ENCODE measurements at places on chromosomes 5 and 9.
A peak's percentile ranks its signal among the peaks of the same experiment; 100 is the strongest.

- DNase-seq: no peak
Observed at GRCh38 chr9:93252116-93252780, 68.3 kb downstream of the WNK2 start.

GRCh38 chr5:42889311-42889933 lies 77.7 kb upstream of the SELENOP start:
- DNase-seq: peak; percentile 76

GRCh38 chr5:101904736-101905135 lies 391.3 kb downstream of the SLCO4C1 start:
- DNase-seq: no peak

GRCh38 chr5:65434122-65434521 lies 47.6 kb downstream of the ADAMTS6 start:
- DNase-seq: no peak

DNA sequence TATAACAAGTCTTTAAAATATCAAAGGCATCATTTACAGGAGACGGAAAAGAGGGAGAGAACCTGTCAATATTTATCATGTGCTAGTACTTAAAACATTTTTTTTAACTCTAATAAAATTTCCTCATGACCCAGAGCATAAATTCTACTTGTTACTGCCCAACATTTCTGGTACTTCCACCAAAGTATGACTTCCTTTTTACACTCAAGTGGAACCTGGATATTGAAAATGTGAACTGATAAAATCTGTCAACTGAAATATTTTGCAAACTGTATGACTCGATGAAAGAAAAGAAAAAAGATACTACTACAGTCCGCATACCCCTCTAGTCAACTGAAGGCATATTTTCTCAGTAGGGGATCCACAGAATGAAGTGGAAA lies 37.1 kb downstream of the FAM13B start:
- no peak for DNase-seq

DNA sequence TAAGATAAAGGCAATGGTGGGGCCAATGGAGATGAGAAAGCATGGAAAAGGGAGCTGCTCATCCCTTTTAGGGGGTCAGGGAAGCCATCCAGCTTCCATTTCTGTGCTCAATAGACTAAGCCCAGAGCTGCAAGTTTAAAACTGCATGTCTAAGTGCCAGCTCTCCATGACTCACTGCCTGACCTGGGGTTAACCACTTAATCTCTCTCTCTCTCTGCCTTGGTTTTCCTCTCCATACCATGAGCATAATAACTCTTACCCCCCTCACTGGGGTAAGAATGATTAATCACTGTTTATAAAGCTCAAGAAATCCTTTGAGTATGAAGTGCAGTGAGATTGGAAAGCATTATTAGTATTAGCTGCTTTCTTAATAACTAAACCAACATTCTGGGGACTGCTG lies 1382.4 kb upstream of the WWC1 start:
- DNase-seq: no peak

- DNase-seq: no peak
Observed at GRCh38 chr9:72998363-72998762, 45.5 kb upstream of the ALDH1A1 start.

GRCh38 chr9:98191181-98191608 lies 1.2 kb downstream of the CORO2A start:
- no peak for DNase-seq

DNA sequence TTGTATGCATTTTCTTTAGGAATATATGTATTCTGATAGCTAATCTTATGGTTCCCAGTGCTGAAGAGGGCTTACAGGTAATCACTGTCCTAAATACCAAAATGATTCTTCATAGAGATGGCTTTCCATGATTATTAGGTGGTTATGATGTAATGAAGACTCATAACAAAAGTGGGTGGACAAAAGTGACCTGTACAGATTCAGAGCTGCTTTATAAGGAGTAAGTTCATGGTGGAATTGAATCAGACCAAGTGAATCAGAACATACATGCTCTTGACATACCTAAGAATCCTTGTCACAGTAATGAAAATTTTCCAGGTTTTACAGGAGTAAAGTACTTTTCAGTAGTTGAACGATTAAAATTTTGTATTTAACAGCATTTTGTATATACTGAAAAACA lies 105.6 kb downstream of the NIPBL start:
- no peak for DNase-seq

- no peak for DNase-seq
Observed at GRCh38 chr9:92671323-92671722, 1.4 kb upstream of the IPPK start.

DNA sequence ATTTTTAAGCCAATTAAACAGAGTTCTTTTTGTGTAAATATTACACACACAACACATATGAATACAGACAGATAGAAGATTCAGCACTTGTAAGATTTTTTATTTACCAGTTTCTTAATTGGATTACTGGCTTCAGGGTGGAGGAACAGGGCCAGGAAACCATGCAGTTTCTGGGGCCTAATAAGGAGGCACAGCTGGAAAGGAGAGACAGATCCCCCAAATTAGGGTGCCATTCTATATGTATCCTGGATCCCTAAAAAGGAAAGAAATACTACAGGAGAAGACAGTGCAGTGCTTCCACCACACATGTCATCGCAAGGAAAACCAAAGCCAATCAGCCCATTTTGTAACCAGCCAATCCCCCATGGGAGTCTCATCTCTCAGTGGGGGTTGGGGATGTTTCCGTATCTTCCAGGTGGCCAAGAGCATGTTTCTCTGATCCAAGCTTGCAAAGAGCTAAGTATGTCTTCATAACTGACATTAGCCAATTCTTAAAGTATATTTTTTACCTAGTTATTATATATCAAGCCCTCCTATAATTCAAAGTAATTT lies 15.8 kb upstream of the ABO start:
- no peak for DNase-seq

GRCh38 chr5:19865336-19866089 lies 122.5 kb downstream of the CDH18 start:
- DNase-seq: no peak

DNA sequence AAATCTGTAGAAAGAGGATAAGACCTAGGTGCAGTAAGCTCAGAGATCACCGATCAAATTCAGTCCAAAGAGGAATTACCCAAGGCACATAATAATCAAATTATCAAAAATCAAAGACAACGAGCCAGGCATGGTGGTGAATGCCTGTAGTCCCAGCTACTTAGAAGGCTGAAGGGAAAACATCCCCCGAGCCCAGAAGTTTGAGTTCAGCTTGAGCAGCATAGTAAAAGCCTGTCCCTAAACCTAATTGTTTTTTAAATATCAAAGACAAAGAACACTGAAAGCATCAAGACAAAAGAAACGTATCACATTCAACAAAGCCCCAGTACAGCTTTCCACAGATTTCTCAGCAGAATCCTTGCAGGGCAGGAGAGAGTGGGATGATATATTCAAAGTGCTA lies 122.9 kb downstream of the CEP120 start:
- DNase-seq: no peak

DNA sequence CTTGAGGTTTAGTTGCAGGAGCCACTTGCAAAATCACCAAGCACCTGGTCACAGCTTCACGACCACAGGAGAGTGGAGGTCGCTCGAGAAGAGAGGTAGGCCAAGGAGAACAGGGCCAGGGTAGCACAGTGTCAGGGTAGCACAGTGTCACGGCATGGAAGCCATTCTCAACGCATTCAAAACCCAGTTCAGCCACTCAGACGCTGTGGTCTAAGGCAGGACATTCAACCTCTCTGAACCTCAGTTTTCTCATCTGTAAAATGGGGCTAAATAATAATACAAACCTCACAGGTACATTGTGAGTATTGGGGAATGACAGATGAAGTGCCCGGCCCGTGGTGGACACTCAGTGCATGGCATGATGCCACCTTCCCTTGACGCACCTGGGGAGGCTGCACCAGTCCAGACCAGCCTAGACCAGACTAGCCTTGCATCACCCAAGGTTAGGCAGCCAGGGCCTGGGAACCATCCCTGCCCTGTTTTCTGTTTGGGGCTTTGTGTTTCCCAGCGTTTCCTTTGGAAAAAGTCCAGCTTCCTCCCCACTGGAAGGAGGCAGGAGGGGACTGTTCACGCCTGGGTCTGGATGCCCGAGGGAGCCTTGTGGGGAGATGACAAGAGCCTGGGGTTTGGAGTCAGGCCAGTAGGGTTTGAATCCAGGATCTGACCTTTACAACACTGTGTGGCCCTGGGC lies 7.8 kb upstream of the LMX1B start:
- DNase-seq: no peak

DNA sequence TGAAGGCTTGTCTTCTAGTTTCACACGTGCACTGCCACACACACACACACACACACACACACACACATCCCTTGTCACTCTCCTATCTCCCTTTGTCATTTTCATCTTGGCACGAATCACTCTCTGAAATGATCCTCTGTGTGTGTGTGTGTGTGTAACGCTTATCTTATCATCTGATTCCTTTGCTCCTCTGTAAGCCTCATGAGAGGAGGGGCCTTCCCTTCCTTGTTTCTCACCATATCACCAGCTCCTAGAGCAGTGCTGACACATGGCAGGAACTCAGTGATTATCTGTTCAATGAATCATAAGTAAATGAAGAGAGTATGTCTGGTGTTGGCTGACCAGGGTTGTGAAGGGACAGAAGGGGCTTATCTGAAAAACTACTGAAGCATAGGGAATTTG lies 53.3 kb downstream of the PDE4D start:
- no peak for DNase-seq

- DNase-seq: no peak
Observed at GRCh38 chr9:121738968-121739367, 87.5 kb downstream of the DAB2IP start.

DNA sequence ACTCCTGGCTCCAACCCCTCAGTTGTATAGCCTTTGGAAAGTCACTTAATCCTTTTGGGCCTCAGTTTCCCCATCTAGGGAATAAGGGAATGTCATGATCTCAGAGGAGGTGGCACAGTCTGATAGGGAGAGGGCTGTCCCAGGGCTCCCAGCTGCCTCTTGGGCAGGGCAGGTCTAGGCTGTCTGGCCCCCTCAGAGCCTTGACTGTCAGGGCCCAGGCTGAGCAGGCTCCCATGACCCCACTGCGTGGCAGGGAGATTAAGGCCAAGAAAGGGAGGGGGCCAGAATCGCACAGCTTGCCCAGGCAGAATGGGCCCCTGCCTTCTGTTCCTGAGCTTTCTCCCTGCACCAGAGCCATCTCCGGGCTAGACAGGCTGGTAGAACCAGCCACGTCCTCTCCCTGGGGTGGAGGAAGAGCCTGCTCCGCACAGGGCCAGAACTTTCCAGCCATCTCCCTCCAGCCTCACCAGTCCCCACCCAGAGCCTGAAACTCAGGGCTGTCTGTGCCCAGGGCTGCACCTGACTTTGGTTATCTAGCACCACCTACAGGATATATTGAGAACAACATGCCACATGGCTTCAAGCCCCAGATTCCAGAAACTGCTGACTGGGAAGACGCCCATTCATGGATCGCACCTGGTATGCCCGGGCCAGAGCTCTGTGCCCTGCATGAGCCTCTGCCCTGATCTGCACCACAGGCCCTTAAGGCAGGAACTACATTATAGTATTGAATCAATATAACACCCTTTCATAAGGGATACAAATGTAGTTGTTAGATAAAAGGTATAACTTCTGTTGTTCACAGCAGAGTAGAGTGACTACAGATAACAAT lies 32.1 kb downstream of the NAIF1 start:
- peak; percentile 88 for DNase-seq

DNA sequence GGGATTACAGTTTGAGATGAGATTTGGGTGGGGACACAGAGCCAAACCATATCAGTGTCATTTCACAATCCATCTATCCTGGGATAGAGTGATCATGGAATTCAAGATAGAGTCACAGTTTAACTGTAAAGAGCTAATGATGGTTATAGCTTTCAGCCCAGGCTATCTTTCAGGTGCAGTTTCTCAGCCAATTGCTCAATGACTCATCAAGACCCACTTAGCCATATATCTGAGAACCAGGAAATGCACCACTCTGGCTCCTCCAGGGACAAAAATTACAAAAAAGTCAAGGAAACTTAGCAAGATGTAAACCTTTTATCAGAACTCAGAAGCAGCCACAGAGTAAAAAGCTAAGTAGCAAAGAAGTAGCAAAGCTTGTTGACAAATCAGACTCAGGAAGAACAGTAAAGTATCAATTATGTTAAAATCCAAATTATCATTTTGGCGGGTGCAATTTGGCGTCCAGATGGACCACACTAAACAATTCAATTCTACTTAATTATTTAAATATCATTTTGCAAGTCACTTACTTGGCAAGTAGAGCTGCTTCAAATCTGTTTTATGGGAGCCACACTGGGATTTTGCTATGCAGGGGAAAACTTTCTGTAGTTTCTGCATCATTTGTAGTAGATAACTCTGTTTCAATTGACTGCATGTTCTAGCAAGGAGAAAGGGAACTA lies 169.4 kb downstream of the TLE1 start:
- DNase-seq: no peak

DNA sequence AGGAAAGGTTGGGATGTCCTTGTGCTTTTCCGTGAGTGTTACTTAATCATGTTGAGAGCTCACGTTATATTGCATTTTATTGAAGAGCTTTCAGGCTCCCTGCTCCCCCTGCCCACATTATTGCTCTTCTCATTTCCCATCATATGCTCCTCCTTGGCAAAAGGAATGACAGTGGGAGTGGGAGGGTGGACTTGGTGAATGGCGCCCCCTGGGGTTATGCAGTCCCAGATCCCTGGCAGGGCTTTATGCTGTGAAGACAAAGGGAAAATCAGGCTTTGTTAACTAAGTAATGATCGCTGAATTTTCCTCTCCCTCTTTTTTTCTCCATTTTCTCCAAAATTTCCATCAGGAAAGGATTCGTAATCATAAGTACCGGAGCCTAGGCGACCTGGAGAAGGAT lies 166.6 kb downstream of the SMARCA2 start:
- DNase-seq: peak; percentile 14

DNA sequence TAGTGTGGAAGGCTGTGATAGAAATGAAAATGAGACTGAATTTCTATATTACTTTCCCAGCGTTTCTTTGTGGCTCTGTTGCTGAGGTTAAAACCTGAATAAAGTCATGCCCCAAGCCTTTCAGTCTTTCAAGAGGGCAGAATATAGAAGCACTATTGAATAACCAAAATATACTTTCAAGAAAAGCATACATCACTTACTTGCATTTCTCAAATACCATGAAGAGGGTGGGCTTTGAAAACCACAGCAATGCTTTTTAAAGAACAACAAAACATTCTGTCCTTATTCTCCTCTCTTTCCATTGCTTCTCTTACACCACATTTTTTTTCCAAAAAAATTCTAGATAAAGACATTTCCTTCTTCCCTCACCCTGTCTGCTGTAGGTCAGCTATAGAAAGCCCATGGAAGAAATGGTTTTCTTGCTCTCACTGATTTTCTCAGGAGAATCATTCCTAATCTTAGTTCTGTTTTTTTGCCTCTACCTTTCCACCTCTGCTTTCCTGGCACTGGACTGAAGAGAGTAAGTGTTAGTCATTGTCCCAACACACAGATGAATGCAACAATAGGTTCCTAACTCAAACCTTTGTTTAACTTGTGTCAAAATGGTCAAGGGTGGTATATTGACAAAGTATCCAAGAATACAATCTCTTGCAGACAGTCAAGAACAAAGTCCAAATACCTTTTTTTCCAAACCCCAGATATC lies 51.6 kb downstream of the NUDT12 start:
- no peak for DNase-seq

GRCh38 chr9:124852121-124852828 lies 985 bp upstream of the WDR38 start:
- DNase-seq: no peak

GRCh38 chr9:125418404-125418803 lies 156.8 kb downstream of the GAPVD1 start:
- DNase-seq: no peak
